CD4-positive, alpha-beta T cell treated with Interferon gamma for 1 hour (primary cell): ENCODE measurements at places on chromosomes 3 and 15.
A peak's percentile ranks its signal among the peaks of the same experiment; 100 is the strongest.

DNA sequence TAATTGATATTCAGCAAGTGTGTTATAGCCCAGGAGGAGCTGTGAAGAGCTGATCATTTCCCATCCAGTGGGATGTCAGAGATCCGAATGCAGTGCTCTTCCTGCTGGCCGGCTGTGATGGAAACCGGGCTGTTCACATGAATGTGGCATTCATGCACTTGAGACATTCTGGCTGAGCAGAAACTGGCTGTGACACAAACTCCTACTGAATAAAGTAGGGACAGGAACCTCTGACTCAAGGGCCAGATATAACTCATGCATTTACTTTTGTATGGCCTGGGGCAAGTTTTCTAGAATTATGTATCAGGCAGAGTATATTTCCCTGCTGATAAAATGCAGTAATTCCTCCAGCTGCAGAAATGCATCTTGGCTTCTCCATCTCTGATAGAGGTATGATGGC, 83.4 kb upstream of the FAM3D start:
- DNase-seq = no peak

GRCh38 chr3:152398495-152398894, 129.8 kb downstream of the MBNL1 start:
- DNase-seq = no peak

- no peak for DNase-seq
Measured at GRCh38 chr3:194592798-194593752, 40.1 kb downstream of the TMEM44 start.

GRCh38 chr3:13663781-13664535, 115.0 kb downstream of the FBLN2 start:
- DNase-seq = no peak

GRCh38 chr3:132669256-132669777, 9.2 kb downstream of the UBA5 start:
- DNase-seq = no peak

GRCh38 chr3:107795514-107796094, 272.8 kb downstream of the BBX start:
- DNase-seq = no peak

GRCh38 chr3:106029954-106030626, 161.3 kb upstream of the CBLB start:
- DNase-seq = no peak

DNA sequence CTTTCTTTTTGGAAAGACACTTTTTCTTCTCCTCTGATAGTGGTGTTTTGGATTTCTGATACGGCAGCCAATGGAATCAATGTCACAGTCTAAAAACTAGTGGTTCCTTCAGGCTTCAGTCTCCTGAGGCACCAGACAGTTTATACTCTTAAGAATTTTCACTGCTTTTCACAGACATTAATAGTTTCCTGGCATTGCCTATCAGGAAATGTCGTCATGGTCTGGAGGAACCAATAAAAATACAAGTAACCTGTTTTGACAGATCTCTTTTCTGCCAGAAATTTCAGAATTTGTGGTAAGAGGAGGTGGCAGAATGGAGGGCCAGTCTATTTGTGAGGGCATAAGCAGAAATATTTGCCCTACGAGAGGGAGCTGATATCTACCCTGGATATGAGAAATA, 44.8 kb downstream of the FILIP1L start:
- no peak for DNase-seq

- no peak for DNase-seq
Measured at GRCh38 chr3:146313746-146314111, 62.8 kb upstream of the PLSCR4 start.

- DNase-seq = no peak
Measured at GRCh38 chr3:179189759-179190158, 41.6 kb downstream of the PIK3CA start.

- DNase-seq = no peak
Measured at GRCh38 chr3:133208184-133208583, 170.0 kb downstream of the TMEM108 start.

DNA sequence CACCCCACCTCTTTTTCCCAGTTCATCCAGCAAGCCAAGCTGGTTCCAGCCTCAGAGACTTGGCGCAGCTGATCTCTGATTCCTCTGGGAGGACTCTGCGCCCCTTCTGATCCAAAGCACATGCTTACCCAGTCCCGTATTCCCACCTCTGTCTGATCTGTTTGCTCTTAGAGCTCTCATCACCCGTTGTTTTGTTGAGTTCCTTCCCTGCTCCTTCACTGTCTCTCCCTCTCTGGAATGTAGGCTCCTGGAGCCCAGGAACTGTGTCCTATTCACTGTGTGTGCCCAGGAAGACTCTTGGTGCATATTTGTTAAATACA, 1.3 kb upstream of the ZXDC start:
- DNase-seq = no peak

- no peak for DNase-seq
Measured at GRCh38 chr3:81694662-81695061, 66.8 kb downstream of the GBE1 start.

GRCh38 chr15:51380999-51381806, 39.7 kb downstream of the GLDN start:
- peak; percentile 46 for DNase-seq

DNA sequence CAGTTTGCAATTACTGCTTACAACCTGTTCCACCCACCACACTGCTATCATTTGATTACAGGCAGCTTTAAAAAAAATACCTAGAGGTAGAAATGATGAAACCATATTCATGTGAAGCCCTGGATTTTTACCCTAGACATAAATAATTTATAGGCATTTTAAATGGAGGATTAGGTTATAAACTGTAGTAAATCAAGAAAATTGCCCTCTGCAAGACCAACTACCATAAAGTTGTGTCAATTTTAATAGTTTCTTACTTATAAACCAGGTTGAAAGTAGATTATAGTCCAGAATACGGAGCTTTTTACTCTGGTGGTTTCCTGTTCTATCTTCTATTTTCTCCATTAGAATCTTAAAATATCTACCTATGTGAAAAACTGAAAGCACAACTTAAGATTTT, 13.9 kb downstream of the TNIK start:
- DNase-seq = no peak

- DNase-seq = no peak
Measured at GRCh38 chr15:95503107-95503506, 827.4 kb upstream of the NR2F2 start.

DNA sequence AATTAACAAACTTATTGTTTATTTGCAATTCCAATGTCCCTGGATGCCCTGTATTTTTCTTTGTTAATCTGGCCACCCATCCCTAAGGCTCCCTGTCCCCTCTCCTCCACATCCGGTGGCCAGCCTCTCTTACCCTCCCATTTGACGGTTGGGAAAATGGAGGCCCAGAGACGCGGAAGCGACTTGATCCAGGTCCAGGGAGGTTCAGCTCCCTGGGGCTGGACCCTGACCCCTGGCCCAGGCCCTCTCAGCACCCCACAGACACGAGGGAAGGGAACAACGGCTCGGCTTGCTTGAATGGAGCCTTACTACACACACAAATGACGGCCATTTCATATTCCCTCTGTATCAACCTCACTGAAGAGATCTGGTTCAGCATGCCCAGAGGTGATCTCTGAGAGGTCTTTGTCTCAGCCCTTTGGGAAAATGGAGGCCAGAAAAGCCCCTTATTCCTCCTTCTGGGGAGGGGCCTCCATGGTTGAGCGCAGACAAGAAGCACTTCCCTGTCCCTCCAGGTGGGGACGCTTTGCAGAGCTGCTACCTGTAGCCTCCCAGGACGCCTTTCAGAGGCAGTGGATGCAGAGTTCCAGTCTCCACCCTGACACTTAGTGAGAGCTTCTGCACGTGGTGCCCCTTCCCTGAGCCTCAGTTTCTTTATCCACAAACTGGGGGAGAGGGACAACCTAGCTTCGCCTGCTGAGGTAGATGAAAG, 82.1 kb downstream of the ATP2B2 start:
- no peak for DNase-seq

GRCh38 chr3:127698691-127699415, 26.1 kb downstream of the ABTB1 start:
- DNase-seq = no peak

DNA sequence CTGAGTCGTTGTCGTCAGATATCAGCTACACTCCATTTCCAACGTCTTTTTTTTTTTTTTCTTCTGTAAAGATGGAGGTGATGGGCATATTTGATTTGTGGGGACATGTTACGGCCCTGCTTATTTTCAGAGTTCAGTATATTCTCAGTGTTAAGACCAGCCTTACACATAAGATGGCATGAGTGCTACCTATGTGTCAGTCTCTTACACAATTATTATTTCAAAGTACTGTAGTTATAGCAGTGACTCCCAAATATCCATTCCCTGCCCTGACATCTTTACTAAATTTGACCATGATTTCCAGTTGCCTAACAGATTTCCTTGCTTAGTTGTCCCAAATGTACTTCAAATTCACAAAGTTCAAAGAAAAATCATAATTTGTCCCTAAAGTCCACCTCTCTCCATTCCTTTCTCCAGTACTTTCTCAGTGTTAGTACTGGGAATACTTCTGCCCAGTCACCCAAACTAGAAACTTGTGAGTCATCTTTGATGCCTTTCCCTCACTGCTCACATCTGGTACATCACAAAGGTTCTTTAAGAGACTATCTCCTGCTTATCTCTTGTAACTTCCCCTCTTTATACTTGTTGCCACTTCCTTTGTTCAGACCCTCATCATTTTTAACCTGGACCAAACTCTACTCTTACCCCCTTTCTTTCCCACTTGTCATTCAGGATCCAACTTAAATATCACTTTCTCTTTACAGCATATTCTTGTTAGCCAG, 67.0 kb downstream of the ZNF609 start:
- DNase-seq = no peak

DNA sequence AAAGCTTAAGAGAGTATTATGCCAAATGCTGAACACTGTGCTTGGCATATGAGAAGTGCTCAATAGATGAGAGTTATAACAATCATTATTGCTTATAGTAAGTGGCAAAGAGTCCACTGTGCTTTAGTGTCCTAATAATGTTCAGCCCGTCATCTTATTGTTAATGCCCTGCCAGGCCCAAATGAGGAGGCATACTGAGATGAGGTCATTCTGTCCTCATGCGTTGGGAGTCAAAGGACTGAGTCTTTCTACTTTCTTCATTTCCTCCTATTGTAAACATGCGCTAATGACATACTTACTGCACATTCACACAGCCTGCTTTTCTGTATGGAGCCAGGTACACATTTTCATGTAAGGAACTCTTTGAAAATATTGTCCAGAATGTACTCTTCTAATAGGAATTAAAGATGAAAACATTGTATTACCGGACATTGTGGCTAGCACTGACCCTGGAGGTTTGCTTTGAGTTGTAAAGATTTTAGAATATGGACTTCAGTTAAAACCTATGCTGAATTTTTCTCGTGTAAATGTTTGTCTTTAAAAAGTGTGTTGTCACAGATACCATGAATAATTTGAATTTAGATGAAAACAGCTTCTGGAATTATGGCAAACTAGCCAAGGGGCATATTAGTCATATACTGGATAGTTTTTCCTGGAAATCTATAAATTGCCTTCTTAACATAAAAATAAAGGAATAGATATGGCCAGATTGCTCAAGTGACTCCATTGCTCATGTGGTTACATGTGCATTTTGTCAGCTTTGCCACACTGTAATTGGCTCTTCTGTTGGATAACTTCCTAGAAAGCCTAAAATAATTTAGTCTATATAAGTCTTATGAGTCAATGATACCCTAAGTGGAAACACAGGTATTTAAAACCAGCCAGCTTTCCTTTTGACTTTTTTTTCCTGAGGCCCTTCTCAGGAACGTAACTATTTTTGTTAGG, 38.3 kb downstream of the KBTBD12 start:
- DNase-seq = no peak

DNA sequence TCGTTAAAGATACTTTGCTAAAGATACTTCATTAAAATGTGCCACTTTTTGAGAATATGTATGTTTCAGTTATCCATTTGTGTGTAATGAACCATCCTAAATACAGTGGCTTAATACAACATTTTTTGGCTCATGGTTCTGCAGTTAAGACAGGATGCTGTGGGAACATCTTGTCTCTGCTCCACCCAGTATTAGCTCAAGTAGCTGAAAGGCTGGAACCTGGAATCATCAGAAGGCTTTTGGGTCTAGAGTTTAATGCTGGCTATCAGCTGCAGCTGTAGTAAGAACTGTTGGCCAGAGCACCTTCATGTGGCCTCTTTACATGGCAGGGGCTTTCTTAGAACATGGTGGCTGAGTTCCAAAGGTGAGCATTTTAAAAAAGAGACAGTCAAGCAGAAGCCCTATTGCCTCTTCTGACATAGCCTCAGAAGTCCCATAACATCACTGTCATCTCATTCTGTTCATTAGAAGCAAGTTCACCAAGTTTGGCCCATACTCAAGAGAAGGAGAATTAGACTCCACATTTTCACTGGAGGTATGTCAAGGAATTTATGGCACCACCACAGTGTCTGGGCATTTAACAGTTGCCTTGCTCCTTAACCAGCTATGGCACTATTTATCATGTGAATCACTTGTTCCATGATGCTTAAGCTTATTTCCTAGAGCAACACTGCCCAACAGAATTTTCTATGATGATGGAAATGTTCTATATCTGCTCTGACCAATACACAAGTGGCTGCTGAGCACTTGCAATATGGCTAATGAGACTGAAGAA, 70.4 kb upstream of the PDZRN3 start:
- DNase-seq = no peak

DNA sequence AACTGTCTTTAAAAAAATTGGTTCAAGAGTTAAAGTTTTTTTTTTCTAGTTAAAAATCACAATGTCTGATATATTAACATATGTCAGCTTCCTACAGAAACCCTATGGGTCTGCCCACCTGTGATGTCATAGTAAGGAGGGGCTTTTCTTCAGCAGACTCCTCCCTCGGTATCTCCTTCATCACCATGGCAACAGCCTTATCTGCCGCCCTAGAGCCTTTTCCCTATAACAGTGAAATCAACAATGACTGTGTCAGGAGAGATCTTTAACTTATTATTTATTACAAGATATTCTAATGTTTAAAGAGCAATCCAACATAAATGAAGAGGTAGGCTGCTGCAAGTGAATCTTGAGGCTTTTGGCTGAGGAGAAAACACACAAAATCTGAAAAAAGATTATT, 138.7 kb downstream of the PEX5L start:
- peak; percentile 8 for DNase-seq

DNA sequence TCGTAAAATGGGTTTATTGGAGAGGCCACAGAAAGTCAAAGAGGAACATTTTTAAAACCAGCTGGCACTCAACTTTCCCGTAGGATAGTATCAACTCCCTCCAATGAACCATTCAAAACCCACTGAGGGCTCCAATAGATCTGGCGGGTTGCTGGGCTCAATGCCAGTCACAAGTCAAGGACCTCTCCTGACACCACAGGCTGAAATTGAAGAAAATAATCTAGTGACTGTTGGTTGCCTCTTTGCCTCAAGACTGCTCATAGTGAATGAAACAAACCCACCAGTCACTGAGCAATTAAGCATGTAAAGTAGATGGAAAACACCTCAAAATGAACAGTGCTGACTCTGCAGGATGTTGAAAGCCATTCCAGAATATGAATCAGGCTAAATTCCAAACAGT, 500.6 kb upstream of the AGTR1 start:
- DNase-seq = no peak

DNA sequence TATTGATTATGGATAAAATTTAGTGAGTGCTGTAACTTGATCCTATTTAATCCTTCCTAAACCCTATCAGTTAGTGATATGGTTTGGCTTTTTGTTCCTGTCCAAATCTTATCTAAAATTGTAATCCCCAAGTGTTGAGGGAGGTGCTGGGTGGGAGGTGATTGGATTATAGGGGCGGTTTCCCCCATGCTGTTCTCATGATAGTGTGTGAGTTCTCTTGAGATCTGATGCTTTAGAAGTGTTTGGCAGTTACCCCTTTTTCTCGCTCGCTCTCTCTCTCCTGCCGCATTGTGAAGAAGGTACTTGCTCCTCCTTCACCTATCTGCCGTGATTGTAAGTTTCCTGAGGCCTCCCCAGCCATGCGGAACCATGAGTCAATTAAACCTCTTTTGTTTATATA, 134.0 kb upstream of the SUCLG2 start:
- DNase-seq = no peak
